ENCODE measurements at places on chromosomes 6 and 20.

- no peak for DNase-seq
Measured at GRCh38 chr6:24855395-24856245, 56.9 kb upstream of the ARMH2 start.

DNA sequence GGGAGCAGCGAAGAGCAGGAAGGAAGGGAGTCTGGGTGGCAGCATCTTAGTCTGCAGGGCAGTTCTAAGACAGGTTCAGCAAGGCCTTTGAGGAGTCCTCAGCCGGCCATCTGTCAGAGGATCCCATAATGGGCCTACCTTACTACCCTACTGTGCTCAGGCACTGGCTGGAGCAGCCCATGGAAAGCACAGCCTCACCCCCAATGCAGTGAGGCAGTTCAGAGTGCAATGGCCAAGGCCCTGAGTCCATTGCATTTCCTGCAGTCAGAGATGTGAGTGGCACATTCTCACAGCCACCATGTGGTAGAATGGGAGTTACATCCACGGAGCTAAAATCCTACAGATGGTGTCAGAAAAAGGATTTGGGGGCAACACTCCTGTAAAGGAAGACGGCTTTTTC lies 19.4 kb upstream of the OVOL2 start:
- no peak for DNase-seq

DNA sequence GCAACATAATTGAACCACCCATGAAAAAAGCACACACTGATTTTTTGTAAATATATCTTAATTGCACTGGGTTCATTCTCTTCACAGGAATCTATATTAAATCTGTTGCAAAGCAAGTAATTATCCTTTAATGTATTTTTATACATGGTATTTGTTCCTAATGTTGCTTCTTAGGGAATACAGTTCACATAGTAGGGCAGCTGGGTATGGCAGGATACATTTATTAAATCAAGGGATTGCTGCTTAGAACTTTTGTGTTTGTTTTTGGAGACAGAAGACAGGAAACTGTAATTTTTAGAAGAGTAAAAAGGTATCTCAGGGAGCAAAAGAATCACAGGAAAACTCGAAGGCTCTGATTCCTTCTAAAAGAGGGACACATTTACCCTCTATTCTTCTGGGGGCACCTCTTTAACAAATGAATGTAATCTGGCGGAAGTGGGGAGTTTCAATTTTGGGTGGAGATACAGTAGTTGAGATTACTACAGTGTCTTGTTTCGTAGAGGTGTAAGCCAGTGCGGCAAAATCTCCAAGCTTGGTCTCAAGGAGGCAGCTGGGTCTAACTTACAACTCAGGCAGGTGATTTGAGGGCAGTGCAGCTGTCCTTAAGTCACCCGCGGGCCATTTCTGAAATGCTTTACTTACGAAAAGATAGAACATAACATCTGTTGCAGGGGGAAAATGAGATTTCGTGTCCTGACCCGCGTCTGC lies 812 bp upstream of the SMIM13 start:
- no peak for DNase-seq

DNA sequence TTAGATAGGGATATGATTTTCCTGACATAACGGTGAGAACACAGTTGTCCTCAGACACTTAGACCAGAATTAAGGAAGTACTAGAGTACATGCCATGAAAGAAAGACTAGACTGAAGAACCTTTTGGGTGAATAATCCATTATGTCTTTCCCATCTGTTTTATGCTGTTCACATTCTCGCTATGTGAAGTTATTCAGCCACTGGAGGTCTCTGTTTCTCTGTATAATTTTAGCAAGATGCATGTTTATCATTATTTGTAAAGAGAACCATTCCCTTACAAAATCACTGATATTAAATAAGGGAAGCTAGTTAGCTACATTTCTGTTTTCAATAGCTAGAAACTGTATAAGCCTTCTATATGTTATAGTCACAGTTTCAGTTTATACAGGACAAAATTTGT lies 391.9 kb downstream of the CD109 start:
- no peak for DNase-seq

GRCh38 chr20:19934792-19935491 lies 82.2 kb upstream of the NAA20 start:
- DNase-seq: no peak

DNA sequence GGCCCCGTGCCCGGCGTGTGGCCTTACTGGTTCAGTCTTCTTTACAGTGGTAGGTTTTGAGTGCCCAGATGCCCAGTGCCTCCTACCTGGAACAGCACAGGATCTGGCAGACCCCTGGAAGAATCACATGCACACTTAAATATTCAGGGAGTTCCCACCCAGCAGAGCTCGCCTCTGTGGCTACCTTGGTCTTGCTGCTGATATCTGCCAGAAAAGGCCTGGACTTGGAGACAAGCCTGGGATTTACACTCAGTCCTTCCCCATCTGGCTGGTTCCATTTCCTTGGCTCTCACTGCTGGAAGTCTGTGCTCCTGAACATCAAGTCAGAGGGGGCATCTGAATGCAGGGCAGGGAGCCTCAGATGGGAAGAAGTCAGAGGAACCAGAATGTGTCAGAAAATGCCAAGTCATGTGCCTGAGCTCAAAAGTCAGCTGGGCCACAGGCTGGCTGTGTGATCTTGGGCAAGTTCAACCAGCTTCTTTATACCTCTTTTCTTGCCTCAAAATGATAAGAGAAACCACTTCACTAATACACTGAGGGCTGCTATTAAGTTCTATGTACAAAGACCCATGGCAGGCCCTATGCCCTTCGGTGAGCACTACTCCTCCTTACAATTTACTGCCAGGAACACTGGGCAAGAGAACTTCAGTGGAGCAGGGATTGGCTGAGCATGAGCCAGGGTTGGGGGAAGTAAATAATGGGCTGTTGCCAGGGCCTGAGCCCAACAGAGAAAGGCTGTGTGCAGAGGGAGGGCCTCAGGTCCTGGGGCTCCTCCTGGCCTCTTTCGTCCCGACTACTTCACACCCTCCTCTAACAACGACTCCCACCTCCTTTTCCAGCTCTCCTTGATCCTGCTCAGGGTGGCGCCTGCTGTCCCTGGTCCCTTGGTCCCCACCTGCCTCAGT lies 158.1 kb upstream of the PROKR2 start:
- no peak for DNase-seq

DNA sequence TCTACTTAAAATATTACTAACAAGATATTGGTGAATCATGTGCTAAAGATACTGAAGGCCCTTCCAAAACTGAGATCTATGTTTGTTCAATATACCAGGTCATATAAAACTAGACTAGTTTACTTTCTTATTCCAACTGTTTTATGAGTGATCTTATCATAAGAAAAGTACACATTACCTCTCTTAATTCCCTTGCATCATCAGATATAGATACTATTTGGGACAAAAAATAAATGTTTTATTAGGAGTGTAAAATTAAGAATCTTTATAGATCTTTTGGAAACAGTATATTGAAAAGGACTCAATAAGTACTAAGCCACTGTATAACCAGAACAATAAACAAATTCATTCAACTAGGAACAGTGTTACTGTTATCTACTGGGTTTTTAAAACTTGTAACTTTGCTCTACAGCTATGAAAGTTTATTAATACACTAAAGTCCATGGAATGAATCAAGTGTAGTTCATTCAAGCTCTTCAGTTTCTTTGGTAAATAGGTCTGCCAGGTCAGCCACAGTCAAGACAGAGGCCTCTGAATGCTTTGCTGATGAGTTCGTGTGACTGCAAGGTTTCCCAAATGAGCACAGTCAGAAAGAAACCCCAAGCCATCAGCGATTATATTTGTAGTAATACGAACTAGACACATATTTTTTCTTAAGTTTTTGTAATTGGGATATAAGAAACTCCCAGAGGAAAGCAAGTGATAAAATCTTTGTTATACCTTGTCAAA lies 71.8 kb upstream of the FBXO30 start:
- DNase-seq: no peak

DNA sequence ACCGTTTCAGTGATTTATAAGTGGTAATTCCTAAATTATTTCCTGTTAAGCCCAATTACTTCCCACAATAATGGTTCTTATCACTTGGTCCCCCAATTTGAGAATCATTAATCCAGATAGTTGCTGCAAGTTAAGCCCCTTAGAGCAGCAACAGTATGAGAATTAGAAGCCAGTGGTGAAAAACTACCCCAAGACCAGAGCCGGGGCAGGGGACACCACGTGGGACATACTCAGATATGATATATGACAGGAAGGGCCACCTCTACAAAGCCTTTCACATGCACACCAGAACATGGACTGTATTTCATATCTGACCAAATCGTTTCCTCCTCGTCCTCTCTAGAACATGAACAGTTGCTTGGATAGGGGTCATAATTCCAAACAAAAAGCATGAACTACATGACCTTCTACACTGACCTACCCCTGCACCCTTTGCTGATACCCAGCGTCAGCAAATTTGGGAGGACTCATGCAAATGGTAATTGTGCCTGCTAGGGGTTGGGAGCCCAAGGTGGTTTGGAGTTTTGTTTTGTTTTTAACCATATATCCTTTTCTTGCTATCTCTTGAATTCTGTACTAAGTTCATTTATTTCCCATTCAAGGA lies 3.9 kb downstream of the JAG1 start:
- DNase-seq: no peak

DNA sequence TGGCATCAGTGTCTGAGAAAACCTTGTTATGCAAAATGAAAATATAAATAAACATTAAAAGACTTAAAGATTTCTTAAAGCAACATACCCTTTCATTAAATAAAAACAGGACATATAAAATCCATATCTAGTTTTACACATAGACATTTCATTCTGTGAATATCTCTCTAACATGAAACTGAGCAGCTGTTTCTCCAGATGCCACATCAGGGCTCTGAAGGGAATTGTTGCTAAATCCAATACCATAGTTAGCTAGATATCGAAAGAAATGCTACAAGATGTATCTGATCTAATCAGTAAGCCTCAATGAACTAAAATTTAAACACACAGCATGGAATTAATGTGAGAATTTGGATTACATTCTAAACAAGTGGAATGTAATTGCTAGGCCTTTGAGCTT lies 74.5 kb downstream of the SAMD5 start:
- DNase-seq: no peak

DNA sequence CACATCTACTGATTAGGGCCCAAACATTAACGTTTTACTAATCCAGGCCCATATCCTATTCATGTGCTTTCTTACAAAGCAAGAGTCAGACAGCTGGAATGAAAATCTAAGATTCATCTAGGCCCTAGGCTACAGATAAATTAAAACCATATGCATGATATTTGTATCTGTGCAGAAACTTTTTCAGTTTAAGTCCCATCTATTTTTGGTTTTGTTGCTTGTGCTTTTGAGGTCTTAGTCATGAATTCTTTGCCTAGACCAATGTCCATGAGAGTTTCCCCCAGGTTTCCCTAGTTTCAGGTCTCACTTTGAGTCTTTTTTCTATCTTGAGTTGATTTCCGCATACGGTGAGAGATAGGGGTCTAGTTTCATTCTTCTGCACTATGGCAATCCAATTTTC lies 20.2 kb downstream of the ADNP start:
- DNase-seq: no peak

All from NCI-H2081 treated with DMSO at 0.1 percent for 48 hours (cell line).